ENCODE measurements at places on chromosomes 13 and 19.

DNA sequence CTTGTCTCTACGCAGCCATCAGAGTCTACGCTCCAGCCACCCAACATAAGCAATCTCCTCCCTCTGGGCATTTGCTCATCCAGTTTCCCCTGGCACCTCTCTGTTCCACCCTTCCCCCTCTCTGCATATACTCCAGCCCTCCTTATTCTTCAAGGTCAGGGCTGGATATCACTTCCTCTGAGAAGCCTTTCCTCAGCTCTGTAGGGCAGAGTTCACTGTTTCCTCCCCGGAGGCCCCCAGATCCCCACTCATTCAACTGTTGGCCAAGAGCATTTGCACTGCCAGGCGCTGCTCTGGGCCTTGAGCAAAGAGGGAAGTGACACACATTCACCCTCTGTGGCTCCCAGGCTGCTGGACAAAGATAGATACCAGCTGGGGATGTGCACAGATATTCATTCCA lies 3.3 kb downstream of the FCGRT start:
- no peak for DNase-seq

- DNase-seq, result no peak
Observed at GRCh38 chr19:4580961-4581665, 21.6 kb upstream of the SEMA6B start.

GRCh38 chr19:6725513-6726231 lies 5.2 kb upstream of the C3 start:
- no peak for DNase-seq

DNA sequence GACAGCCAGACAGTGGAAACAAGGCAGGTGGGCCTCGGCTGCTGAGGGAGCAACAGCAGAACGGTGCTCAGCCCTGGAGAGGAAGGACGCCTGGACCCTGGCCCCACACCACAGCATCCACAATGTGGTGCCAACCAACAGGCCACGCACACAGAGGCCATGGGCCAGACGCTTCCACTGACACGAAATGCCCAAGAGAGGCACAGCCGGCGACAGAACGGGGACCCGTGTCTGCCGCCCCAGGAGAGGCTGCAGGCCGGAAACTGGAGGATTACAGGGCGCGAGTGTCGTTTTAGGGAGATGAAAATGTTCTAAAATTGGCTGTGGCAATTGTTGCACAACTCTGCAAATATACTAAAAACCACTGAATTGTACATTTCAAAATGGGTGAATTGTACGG lies 69.7 kb downstream of the RASA3 start:
- no peak for DNase-seq

DNA sequence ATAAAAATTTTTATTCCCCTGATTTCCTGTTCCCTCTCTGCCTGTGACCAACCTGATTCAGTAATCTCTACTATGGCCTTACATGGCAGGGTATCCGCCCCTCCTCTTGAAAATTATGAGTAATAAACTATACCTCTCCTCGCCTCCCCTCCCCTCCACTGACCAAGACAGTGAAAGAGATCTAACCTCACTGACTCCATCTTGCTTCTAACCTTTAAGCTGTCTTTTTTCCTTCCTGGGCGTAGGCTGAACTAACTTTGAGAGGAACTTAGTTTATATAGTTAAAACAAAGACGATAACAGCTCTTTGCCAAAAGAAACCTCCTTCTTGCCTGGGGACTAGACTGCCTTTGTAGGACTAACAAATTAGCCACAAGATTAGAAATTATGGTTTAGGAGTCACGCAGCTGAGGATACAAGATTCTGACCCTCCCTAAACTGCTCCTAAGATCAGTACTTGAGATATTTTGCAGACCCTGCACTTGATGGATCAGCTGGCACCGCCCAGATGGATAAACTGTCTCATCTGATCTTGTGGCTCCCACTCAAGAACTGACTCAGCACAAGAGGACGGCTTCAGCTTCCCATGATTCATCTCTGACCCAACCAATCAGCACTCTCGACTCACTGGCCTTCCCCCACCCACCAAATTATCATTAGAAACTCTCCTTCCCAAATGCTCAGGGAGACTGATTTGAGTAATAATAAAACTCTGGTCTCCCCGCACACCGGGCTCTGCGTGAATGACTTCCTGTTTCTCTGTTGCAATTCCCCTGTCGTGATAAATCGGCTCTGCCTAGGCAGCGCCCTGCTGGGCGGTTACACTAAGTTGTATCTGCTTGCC lies 187.1 kb downstream of the TDRD3 start:
- DNase-seq, result peak; percentile 20

GRCh38 chr13:107254392-107254791 lies 686.5 kb upstream of the ARGLU1 start:
- DNase-seq, result no peak

GRCh38 chr13:59837101-59837500 lies 326.6 kb downstream of the DIAPH3 start:
- DNase-seq, result no peak

GRCh38 chr13:36910545-36910944 lies 9.5 kb downstream of the SMAD9 start:
- no peak for DNase-seq

DNA sequence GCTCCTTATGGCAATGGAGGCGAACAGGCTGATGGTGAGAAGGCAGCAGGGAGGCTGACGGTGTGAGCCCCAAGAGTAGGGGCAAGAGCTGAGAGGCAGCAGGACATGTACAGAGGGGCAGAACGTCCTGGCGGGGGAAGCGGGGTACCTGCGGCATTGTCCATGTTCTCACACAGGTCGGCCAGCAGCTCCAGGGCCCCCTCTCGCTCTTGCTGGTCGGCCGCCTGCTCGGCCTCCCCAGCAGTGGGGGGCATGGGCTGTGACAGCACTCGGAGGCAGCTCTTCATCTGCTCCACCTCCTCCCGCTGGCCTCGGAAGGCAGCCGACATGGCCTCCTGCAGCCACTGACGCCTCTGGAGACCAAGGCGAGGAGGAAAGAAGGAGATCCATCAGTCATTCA lies 2.4 kb downstream of the HSPBP1 start:
- no peak for DNase-seq

DNA sequence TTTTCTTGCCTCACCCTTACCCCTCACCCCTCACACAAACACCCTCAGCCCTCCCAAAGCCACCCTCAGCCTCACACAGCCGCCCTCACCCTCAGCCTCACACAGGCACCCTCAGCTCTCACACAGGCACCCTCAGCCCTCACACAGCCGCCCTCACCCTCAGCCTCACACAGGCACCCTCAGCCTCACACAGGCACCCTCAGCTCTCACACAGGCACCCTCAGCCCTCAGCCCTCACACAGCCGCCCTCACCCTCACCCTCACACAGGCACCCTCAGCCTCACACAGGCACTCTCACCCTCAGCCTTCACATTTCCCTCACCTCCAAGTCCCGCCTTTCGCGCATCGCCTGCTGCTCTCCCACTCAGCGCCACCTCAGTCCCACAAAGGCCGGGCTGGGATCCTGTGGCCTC lies 287 bp upstream of the ZSCAN22 start:
- DNase-seq, result no peak

DNA sequence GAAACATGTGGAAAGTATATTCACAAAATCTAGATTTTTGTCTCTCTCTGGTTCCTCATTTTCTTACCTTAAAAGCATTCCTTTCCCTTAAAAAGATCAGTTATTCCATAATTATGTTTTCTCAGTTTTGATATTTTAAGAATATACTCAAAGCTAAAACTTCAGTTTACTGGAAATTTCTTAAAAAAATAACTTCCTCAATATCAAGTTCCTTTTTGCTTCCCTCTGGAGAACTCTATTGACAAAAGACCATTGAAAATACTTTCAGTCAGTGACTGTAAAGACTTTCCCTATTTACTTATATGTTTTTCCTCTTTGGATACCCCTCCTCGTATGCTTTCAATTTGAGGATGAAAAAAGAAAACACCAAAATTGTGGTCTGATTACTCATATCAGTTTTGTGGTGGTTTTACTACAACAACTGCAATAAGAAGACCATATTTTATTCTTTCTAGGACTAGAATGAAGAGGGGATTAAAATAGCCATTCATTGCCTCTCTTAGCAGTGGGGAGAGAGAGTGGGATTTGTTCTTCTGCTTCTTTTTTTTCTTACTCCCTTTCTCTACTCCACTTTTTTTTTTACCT lies 113.2 kb downstream of the ESD start:
- DNase-seq, result no peak

DNA sequence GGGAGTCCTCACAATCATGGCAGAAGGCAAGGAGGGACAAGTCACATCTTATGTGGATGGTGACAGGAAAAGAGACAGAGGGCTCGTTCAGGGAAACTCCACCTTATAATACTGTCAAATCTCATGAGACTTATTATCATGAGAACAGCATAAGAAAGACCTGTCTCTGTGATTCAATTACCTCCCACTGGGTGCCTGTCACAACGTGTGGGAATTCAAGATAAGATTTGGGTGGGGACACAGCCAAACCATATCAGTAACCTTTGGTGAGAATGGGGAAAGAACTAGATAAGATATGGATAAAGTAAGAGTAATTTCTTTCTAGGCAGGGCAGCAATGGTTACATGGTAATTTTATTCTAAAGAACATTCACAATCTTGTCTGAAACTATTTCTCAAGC lies 344.9 kb upstream of the KLF12 start:
- DNase-seq, result no peak

GRCh38 chr19:54560881-54561385 lies 12.7 kb upstream of the LILRA2 start:
- DNase-seq, result no peak

DNA sequence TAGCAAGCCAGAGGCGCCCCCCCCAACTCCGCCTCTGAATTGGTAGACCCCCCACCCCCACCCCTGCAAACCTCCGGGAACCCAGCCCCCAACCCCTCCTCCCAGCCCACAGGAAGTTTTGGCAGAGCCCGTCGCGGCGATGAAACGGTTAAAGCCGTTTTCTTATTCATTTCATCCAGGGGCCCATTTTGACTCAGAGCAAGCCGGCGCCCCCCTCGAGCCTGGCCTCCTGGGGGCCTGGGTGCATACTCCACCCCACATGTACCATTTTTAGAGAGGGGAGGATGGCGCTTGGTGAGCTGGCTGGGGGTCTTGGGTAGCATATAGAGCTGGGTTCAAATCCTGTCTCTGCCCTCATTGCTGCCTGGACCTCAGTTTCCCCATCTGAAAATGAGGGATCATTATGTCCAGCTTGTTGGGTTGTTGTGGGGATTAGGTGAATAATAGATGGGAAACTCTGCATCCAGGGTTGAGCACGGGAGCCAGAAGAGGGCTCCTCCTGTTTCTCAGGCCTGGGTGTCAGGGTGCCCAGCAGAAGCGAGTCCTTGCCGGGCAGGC lies 7.9 kb upstream of the JUNB start:
- DNase-seq, result no peak

- no peak for DNase-seq
Observed at GRCh38 chr13:100725472-100725871, 50.9 kb upstream of the TMTC4 start.

- DNase-seq, result no peak
Observed at GRCh38 chr13:47869776-47870175, 131.3 kb downstream of the SUCLA2 start.

GRCh38 chr19:33163481-33163880 lies 30.6 kb upstream of the LRP3 start:
- DNase-seq, result no peak

DNA sequence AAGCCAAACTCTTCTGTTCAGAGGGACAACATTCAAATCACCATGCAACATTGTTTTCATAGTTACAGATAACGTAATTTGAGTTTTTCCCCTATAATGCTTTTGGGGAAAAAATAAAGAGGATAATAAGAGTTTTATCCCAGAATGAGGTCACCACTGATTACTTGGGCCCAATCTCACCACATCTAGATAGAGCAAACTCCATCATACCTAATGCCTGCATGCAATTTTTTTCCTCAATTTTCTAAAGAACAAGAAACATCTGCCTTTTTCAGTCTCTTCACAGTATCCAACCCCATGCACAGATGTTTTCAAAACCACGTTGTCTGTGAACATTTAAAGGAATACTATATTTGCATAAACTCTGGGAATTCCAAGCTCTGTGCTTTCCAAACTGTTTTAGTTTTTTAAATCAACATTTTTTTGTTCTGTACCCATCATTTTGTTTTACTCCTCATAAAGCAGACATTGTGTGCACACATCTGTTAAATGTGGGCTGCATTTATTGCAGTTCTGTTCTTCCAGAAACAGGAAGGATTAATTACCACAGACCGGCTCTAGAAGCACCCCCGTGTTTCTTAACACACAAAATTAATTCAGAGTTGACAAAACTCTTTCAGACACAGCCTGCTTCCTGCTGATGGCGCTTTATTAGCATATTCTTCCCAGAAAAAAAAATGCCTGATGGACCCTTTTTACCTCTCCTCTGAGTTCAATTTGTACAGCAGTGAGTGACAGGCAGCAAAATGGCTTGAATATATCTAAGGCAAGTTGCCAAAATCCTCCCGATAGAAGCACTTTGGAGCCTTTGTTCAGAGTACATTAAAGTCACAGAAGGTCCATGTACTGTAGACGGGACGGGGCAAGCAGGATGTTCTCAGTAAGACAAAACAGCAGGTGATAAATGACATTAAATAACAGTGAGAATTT lies 1171.9 kb downstream of the EFNB2 start:
- no peak for DNase-seq

DNA sequence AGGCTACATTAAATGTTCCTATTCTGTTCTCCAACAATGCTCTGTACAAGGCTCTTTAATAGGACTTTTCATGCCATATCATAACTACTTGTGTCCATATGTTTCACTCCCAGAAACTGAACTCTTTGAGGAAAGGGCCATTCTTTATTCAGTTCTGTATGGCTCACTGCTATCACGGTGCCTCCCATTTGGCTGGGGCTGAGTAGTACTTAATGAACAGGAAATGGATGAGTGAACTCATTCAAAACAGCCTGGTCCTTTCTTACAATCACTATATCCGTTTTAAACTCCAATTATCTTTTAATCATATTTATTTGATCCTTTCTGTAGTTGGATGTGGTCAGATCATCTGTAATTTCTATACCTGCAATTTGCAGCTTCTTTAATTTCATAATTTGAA lies 410.6 kb downstream of the TBC1D4 start:
- no peak for DNase-seq
